Stimulated activated naive CD8-positive, alpha-beta T cell treated with anti-CD3 and anti-CD28 coated beads, Interleukin-15, Interleukin-2, amounts not matched to agents 100 U/mL and 50 U/mL, for 24 hours (primary cell): ENCODE measurements at places on chromosomes 7 and 10.

- no peak for DNase-seq
These were observed 164.9 kb upstream of the TRIM24 start for GRCh38 chr7:138295049-138295637.

DNA sequence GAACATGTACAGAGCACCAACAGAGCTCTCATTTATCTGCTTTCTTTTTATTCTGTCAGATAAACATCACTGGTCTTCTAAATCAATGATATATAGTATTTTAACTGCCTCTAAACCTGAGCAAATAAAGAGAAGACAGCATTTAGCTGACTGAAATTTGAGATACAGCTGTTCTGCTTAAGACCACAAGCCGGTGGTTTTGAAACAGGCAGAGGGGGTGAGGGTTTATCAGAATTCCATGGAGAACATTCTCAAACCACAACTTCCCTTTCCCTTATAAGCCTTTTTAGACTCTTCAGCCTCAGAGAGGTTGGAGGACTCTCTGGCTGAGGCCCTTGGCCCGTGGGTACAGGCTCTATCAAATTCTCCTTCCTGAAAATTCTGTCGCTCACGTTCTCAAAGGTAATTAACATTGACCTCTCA, 87.4 kb upstream of the RSU1 start:
- no peak for DNase-seq

GRCh38 chr7:91787931-91788330, 92.6 kb downstream of the MTERF1 start:
- DNase-seq = no peak

DNA sequence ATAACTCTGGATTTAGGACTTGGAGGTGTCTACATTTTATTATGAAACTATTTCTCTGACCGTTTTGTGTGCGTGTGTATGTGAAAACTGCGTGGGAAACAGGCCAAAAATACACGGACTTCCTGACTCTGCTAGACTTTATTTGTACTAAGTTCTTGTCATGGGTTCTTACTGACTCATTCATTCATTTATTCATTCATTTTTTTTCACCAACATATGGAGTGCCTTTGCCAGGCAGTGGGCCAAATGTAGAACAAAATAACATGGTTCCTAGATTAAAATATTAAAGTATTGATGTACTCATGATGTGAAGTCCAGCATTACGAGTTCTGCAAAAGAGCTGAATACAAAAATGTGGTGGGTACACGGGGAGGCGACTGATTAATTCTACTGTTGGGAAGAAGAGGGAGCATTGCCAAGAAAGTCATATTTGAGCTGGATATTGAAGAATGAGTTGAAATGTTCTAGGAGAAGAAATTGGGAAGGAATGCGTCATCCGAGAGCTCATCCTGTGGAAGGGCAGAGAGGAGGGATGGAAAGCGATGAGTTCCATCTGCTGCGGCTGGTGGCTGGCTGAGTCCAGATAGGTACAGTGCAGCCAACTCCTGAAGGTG, 24.6 kb downstream of the CACNB2 start:
- no peak for DNase-seq

GRCh38 chr7:74479961-74480829, 26.5 kb downstream of the GTF2IRD1 start:
- DNase-seq = no peak

GRCh38 chr7:87858417-87859100, 17.6 kb downstream of the SLC25A40 start:
- DNase-seq = no peak
